ENCODE measurements at places on chromosomes 4 and X.

GRCh38 chrX:40371376-40371775 lies 209.4 kb upstream of the ATP6AP2 start:
- DNase-seq, result no peak

GRCh38 chrX:25241461-25241860 lies 225.7 kb upstream of the ARX start:
- DNase-seq, result no peak

GRCh38 chr4:113758372-113758771 lies 3.2 kb downstream of the CAMK2D start:
- no peak for DNase-seq

DNA sequence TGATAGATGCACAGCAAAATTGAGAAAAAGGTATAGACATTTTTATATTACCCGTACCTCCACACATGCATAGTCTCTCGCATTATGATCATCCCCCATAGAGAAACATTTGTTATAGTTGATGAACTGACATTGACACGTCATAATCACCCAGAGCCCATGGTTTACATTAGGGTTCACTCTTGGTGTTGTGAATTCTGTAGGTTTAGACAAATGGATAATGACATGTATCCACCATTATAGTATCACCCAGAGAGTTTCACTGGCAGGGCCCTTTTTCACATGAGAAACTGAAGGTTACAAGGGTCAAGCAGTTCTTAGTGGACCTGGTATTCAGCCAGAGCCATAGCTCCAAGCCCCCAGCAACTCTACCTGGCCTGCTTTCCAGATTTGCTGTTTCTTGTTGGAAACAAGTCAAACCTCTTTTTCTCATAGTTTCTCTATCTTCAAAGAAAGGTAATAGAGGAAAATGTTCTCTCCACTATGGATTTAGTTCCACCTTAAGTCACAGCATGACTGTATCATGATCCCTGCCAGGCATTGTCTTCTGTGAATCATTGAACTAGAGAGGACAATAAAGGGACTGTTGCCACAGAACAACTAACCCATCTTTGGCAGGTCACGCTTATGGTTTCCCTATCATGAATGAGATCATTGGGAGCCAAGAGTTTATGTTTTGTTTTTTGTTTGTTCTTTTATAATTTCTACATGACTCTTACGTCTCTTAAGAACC lies 64.0 kb downstream of the HHIP start:
- no peak for DNase-seq

- no peak for DNase-seq
These were observed 92.2 kb downstream of the DCHS2 start for GRCh38 chr4:154399259-154399974.
